ENCODE measurements at places on chromosomes 1 and 21.

DNA sequence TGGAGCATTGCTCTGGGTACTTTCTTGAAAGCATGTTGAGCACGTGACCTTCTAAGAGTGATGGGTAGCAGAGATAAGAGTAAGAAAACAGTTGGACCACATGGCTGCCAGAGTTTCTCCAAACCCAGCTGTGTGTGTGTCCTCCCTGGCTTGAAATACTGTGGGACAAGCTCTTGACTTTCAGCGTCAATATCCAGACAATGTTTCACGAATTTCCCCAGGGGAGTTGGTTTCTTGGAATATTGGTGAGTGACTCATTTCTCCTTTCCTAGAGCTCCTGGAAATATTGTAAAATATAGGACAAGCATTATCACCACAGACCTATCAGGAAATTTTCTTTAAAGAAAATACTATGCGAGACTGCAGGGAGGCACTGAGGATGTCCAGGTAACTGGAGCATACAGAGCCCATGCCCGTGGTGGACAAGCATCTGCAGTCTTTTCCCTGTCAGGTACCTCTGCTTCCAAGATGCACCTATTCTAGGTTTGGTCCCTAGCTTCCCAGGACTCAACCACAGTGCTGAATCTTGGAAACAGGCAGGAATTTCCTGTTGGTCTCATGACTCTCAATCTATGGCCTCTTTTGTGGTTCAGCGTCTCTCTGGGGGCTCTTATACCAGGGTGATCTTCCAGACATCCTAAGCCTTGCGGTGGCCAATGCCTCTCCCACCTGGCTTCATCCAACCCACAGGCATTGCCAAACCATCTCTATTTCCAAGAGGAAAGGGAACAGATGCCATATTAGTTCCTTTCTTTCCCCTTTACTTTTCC lies 67.4 kb downstream of the KCNJ6 start:
- no peak for DNase-seq

DNA sequence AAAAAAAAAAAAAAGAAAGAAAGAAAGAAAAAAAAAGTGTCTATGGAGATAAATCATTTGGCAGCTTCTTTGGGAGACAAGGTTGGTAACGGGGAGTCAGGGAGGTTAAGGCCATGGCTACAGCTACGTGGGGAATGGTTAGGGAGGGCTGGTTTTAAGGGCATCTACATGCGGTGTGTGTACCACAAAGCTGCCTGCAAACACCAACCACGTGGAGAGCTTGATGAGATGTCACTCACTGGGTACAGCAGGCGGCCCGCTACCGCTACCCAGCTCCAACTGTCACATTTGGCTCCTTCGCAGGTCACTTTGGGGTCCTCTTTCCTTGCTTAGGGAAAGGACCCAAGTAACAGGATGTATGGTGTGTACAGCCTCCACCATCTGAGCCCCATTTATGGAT lies 4.2 kb downstream of the NPPB start:
- DNase-seq: no peak

DNA sequence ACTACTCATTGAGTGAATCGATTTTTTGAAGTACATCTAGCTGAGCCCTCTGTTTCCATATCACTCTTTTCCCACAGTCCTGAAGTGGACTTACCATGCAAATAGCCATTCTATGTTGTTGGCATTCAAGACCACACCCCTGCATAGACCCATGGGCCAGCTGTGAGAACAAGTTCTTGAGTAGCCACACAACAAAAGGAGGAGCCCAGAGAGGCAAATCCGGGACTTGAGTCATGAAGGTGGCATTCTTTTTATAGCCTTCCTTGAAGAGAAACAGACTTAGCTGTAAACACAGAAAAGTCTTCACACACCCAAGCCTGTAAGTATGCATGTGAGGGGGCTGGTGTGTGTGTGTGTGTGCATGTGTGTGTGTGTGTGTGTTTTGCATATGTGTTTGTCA lies 13.8 kb upstream of the SPRR5 start:
- no peak for DNase-seq

DNA sequence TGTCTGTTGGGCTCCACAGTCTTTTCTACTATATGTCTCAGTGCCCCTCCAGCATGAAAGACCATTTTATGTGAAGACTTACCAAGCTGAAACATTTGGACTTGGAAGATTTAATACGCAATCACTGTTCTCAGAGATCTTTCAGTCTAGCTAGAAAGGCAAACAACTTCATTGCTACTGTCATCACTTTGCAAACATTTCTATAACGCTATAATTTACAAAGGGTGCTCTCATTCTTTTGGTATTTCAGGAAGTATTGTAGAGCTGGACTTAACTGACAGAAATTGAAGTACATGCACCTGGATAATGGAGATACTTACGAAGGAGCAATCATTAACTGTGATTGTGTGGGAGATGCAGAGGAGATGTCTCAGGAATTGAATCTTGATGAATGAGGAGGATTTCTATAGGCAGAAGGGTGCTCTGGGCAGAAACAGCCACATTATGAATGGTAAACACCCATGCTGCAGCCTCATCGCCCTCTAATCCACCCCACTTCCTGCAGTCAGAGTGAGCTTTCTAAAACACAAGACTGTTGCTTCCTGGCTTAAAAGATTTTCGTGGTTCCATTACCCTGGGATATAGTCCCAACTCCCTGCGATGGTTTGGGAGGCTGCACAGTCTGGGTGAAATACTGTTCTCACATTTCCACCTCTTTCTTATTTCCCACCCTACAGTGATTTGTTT lies 75.1 kb upstream of the GNG12 start:
- no peak for DNase-seq

DNA sequence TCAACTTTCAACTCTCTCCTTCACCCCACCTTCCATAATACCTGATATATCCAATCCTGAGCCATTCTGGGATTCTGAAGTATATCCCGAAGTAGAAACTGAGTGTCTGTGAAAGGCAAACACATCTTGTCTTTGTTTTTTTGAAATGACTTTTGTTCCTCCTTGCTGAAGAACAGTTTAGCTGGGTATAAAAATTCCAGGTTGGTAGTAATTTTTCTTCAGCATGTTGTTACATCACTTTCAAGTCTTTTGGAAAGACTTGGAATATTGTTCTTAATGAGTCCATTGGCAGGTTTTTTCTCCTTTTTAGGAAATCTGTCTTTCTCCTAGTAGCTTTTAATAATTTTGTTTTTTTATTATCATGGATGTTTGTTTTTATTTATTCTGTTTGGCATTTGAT lies 32.7 kb downstream of the CRYAA start:
- DNase-seq: no peak

DNA sequence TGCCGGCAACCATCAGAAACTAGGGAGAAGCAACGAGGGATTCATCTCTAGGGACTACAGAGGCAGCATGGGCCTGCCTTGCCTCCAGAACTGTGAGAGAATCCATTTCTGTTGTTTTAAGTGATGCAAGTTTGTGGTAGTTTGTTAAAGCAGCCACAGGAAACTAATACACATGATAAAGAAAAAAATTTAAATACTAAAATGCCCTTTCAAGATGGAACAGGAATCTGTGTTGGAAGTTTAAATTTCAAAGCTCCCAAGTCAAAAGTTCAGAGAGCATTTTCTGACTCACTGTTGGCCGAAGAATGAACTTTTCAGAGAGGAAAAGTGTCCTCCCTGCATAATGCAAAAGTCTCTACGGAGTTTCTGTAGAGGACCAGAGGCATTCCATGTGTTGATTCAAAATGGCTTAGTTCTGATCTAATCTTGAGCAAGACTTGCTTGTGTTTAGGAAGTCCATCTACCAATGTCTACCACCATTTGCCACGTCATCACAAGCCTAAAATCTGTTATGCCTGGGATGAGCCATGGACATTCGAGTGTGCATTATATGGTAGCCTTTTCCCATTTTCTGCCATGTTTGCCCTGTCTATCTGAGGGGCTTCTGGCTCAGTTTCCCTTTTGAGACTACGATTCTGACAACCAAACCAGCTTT lies 22.4 kb upstream of the ARHGAP29 start:
- no peak for DNase-seq

GRCh38 chr21:33939226-33939625 lies 23.6 kb upstream of the ATP5PO start:
- no peak for DNase-seq

Measured in brain (organoid and tissue), 16 donors.